Thymus (tissue), 14 donors: ENCODE measurements at places on chromosomes 3 and 15. TPM values are rescaled to one million over a fixed set of nuclear protein-coding genes. Genes with fewer than 3 reads are reported as not detected.

The ERC2 gene
- 0.28 TPM for total RNA-seq

The SLC35G2 gene
- 2.8 TPM for total RNA-seq

The FMN1 gene
- total RNA-seq: 2.6 TPM

The CP gene
- 0.19 TPM for total RNA-seq

The COLQ gene
- 4.2 TPM for total RNA-seq

The CEMIP gene
- 0.28 TPM for total RNA-seq

The BNC1 gene
- 1.7 TPM for total RNA-seq

The SYNPR gene
- 0.09 TPM for total RNA-seq

The SLC12A1 gene
- total RNA-seq: 0.05 TPM

The GABRR3 gene
- total RNA-seq: 0.05 TPM

GRCh38 chr3:71703797-71704196 is 21.4 kb downstream of the EIF4E3 start:
- DNase-seq: no peak

DNA sequence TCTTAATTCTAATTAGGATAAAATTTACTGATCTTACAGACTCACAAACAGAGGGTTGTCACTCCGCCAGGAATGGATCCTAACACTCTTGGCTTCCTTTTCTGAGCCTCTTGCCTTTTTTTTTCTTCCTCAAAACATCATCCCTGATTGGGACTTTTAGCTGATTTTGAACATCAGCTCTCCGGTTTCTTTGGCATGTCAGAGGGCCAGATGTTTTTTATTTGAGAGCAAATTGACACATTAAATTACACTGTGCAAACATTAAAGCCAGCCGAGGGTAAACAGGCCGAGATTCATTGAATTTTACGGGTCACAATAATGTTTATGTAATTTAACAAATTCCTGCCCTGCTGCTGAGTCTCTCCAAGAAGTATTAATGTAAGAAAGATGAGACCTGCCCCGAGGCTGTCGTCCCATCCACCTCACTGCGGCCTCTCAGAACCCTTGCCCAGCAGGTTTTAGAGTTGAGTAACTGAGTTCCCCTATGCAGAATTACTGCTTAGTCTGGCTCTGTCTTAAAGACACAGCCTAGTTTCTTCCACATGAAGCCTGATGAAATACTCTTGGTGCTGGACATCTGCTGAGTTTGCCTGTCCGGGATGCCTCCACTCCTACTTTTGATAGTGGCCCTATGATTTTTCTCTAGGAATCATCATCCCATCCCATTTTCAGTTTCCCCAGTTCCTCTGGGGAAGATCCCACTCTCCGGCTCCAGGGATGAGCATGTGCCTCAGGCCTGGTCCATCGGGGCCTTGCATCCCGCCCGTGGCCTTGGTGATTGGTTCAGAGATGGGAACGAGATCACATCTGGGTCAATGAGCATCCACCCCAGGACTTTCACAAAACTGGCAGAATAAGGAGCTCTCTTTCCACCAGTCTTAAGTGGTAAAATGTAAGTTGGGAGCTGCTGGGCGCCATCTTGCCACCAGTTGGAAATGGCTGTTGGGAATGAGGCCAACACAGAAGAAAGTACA is 226.6 kb upstream of the TLE3 start:
- DNase-seq: no peak

- no peak for DNase-seq
These were observed 272.8 kb upstream of the TTC14 start for GRCh38 chr3:180329187-180329586.

GRCh38 chr3:100957261-100957986 is 35.8 kb downstream of the ABI3BP start:
- DNase-seq: no peak

GRCh38 chr15:41561777-41562145 is 2.7 kb downstream of the TYRO3 start:
- no peak for DNase-seq

DNA sequence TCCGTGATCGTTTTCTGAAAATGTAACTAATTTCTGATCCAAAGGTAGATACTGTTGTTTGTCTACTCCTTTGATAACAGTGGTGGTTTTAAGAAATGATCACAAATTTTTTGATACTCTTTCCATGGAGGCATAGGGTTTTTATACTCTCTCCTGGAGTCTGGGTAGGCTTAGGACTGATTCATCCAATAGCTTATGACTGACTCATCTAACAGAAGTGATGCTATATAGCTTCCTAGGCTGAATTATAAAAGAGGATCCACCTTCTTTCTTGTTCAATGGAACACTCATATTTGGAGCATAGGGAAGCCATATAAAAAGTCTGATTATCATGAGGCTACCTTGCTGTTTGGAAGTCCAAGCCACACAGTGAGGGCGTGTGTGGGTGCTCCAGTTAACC is 84.3 kb downstream of the CHST2 start:
- DNase-seq: no peak

- DNase-seq: no peak
These were observed 224.0 kb downstream of the PLOD2 start for GRCh38 chr3:145936971-145937370.

- no peak for DNase-seq
These were observed 607 bp upstream of the PPP1R14D start for GRCh38 chr15:40829115-40829514.

GRCh38 chr3:58200846-58201355 is 9.9 kb downstream of the DNASE1L3 start:
- DNase-seq: no peak

DNA sequence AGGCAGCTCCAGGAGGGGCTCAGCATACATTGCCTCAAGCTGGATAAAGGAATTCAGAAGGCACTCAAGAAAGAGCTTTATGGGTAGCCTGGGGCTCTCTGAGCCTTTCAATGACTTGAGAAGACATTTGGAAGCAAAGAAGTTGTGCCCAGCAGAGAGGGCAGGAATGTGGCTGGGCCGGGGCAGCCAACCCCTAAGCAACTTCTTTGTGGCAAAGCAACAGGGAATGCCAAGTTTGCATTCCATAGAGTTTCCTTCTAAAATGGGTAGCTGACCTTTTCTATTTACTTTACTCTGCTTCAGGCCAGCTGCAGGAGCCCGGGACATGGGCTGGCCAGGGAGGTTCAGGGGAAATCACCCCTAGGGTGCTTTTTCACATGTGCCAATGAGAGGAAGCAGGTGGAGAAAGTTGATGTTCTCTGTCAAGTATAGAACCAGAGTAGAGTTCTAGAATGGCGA is 45.6 kb downstream of the CCDC12 start:
- no peak for DNase-seq

DNA sequence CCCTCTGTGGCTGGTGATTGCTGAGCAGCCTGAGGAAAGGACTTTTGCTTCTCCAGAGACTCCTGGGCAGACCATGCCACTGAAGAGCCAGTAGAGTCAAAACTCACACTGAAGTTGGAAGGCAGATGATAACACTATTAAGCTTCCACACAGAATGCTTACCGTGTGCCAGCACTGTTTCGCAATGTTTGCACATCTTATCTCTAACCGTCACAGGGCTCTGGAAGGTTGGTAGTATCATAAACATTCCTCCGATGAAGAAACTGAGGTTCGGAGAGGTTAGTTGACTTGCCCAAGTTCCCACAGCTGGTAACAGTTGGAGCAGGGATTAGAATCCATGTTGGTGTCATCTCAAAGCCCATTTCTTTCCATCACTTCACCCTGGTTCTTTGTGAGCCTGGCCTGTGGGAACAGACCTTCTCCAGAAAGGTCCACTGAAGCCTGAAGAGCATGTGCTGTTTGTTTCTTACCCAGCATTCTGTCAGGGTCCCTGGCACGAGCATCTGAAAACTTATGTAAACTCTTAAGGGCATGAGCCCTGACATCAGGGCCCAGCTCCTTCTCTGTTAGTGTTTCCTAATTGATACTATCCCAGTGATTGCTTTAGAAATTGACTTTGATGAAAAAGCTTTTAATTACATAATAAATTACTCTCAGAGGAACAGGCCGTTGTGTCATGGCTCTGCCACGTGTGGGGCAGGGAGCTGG is 77.0 kb upstream of the PRR23C start:
- DNase-seq: no peak

GRCh38 chr15:51935466-51936104 is 36.0 kb downstream of the LEO1 start:
- no peak for DNase-seq

DNA sequence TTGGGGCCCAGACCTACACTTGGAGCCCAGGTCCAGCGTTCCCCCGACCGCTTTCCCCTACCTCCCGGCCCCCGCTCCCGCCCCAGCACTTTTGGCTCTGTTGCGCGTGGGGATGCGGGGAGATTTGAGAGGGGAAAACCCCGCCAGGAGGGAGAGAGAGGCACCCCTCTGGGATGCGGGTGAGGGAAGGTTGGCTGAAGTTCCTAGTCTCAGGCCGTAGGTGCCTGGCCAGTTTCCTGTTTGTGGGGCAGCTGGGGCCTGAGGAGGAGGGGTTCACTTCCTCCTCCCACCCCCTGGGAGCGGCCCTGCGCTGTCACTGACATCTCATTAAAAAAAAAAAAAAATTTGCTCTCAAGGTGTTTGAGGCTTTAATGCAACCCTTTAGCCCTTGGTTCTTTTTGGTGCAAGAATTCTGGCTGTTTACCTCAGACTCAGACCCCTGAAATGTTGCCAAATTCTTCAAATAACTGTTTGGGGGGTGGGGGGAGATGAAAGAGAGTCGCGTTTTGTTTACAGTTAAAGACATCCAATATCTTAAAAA is 2.6 kb downstream of the FAM43A start:
- DNase-seq: no peak

- DNase-seq: peak; percentile 29
These were observed 77.9 kb downstream of the RPN1 start for GRCh38 chr3:128572644-128573105.

DNA sequence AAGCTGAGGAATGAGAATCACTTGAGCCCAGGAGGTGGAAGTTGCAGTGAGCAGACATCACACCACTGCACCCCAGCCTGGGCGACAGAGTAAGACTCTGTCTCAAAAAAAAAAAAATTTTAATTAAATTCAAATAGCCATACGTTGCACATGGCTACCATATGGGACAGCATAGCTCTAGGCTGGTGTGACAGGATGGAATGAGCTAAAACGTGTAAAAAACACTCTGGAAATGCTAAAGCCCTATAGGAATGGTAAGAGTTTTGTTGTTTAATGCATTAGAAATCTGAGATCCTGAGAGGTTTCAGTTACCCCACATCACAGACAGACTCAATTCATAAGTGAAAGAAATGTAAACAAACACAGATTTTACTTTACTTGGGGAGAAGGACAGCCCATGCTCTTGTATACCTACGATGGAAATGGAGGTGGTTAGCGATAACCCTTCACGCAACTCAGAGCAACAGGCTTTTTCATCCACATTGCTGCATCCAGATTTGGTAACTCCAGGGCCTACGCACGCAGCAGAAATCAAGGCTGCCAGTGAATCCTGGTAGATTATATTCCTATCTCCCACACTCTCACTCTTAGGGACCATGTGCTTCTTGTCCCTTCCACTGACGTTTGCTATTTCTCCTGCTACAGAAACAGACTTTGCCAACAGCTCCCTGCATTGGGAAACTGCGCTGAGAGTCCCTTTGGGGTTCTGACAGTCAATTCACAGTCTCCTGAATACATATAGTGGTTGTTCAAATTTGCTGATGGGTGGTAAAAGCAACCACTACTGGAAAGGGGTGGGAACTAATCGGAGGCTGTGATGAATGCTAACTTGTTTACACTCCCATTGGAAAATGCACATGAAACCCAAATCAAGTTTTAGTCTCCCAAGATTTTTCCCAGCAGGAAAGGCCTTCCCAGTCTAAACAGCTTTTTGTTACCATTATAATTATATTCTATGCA is 3.1 kb downstream of the SH3BP5 start:
- DNase-seq: no peak

GRCh38 chr3:5663601-5664000 is 476.1 kb downstream of the EDEM1 start:
- no peak for DNase-seq

DNA sequence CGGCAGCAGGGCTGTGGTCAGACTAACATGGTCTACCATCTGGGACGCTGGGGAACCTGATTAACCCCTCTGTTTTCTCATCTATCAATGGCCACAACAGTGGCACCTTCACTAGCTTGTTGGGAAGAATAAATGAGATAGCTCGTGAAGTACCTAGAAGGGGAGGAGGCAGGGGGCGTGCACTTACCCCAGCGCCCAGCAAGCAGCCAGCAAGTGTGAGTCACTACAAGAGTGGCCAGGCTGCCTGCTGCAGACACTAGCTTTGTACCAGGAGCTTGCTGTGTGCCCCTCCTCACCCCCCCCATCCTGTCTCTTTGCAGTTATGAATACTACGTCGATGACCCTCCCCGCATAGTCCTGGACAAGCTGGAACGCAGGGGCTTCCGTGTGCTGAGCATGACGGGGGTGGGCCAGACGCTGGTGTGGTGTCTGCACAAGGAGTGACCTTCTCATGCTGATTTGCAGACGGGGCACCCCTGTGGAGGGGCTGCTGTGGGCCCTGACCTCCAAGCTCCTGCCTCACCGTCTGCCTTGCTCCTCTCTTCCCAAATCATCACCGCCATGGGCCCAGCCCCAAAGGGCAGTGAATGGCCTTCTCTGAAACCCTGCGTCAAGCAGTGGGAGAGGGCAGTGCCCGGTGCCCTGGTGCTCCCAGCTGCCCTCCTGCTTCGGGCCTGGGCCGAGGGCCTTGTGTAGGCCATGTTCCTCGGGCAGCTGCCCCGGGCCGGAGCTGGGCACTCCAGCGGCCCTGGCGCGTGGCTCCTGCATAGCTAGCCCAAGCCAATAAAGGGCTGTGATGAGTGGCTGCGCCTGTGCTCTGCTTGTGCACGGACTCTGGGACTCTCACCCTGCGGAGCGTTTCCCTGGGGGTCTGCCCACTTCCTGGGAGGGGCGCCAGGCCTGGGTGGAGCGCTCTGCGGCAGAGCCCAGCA is 2.6 kb upstream of the C15orf62 start:
- DNase-seq: no peak

- DNase-seq: no peak
These were observed 9.3 kb downstream of the EIF2B5 start for GRCh38 chr3:184144505-184144904.

DNA sequence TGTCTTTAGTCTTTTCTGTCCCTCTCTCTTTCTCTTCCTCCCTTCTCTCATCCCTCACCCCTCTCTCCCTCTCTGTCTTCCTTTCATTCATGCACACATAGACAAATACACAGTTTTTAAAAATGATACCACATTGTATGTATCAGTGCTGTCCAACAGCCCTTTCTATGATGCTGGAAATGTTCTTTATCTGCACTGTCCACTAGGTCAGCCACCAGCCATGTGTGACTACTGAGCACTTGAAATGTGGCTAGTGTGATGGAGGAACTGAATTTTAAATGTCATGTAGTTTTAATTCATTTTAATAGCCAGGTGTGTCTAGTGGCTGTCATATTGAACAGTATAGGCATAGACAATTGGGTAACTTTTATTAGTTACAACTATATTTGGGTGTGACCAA is 34.9 kb downstream of the COL6A5 start:
- no peak for DNase-seq

DNA sequence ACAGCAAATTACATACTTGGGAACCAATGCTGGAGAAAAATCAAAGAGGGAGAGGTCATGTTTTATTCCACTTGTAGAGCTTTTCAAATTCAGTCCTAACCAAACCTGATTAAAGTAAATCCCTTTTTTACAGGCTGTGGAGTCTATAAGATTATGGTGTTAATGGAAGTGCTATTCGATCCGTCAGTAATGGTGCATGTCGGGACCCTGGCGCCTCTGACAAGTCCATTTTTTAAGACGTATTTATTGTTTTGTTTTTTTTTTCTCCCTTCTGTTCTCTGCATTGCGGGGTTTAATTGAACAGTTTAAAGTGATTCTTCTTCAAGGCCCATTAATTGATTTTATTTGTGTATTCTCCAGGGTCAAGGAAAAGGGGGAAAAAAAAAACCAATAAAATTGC is 725.9 kb downstream of the TUSC7 start:
- DNase-seq: no peak
